Dermis microvascular lymphatic vessel endothelial cell (primary cell): ENCODE measurements at places on chromosomes 2 and 18. TPM values are rescaled to one million over a fixed set of nuclear protein-coding genes. Genes with fewer than 3 reads are reported as not detected.
A peak's percentile ranks its signal among the peaks of the same experiment; 100 is the strongest.

The HDAC4 gene
- 10.4 and 12.3 TPM in 2 replicates for total RNA-seq

- no peak for DNase-seq
These were observed 2.5 kb upstream of the YPEL5 start for GRCh38 chr2:30144260-30144659.

The SH3RF3 gene
- total RNA-seq, result 4.5 and 8.9 TPM in 2 replicates

- no peak for DNase-seq
These were observed 188.6 kb upstream of the CDH19 start for GRCh38 chr18:66792466-66792865.

GRCh38 chr2:62787386-62787785, 81.9 kb downstream of the EHBP1 start:
- peak; percentile 55 for DNase-seq

GRCh38 chr2:124478761-124479160, 453.7 kb downstream of the CNTNAP5 start:
- no peak for DNase-seq

The CABLES1 gene
- total RNA-seq, result 30.3 and 67.0 TPM in 2 replicates

The UGT1A5 gene
- not detected in 2 replicates for total RNA-seq

The UGT1A8 gene
- not detected in 2 replicates for total RNA-seq

DNA sequence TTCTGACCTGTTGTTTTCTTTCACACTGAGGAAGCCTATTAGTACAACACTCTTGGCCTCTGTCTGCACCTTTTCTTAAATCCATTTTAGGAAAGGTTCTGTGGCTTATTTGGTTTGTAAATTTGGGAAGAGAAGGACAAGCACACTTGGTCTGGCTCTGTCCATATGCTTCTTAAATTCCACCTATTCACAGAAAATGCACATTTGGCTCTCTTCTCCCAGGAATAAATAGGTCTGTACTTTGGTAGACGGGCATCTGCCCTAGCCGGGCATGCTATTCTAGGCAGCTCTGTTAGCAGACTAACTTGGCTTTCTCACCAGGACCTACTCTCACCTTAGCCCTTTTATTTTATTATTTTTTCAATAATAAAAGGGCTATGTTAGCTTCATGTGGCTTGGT, 1211.8 kb upstream of the SLC39A10 start:
- DNase-seq, result no peak

The HRH4 gene
- not detected in 2 replicates for total RNA-seq

The G6PC2 gene
- total RNA-seq, result not detected in 2 replicates

DNA sequence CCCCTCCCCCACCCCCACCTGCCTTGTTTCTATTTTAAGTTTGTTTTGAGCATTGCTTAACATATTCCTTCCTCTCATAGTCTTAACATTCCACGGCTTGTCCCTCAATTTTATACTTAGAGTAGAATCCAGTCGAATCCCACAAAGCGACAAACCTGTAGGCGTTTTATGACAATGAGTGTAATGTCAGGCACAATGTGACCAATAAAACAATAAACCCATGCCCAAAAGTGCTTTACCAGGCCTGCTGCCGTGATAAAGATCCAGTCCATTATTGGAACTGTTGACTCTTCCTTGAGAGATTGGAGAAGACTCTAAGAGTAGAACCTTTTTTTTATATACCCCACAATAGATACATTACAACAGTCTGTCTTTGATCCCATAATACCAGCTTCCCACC, 6.2 kb upstream of the MRO start:
- no peak for DNase-seq

The TBR1 gene
- total RNA-seq, result under 0.01 TPM in 2 replicates

- DNase-seq, result no peak
These were observed 308.4 kb upstream of the GCFC2 start for GRCh38 chr2:76019128-76019527.

DNA sequence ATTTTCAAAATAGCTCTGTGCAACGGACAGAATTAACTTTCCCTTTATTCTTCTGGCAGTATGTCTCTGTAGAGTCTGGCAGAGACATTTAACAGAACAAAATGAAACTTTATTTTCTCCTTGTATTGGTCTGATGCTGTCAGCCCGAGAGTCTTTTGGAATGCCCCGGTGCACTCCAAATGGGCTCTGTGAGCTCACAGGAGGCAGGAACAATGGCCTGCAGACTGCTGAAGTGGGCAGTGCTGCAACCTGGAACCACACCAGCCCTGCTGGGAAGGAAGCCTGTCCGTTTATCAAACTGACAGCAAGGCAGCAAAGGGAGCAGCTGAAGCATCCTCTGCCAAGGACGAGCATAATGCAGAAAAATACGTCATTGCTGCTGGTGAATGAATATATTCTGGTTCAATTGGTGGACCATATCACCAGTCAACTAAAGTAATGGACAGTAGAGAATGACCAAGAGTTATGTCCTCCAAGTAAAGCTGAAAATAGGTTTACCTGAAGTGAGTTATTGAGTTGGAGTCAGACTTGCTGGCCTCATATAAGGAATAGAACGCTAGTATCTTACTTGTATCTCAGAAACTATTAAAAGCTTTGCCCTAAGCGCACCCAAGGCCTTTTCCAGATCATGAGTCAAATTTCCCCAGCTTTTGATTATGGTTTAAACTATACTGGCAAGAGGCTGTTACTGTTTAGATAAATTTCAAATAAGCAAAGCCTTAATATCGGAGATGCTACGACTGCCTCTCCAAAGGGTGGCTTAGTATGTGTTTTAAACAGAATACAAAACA, 207.6 kb upstream of the TANK start:
- DNase-seq, result peak; percentile 26

The CCDC68 gene
- 0.26 and 0.51 TPM in 2 replicates for total RNA-seq

- DNase-seq, result no peak
These were observed 3.3 kb downstream of the SMARCAL1 start for GRCh38 chr2:216415541-216415940.

- peak; percentile 3 for DNase-seq
These were observed 6.2 kb downstream of the AGPS start for GRCh38 chr2:177398791-177399190.

The POLR1B gene
- total RNA-seq, result 17.1 and 20.0 TPM in 2 replicates

The CD8B2 gene
- total RNA-seq, result not detected in 2 replicates

The RGPD6 gene
- total RNA-seq, result 19.2 and 27.0 TPM in 2 replicates

- peak; percentile 18 for DNase-seq
These were observed 2156.0 kb upstream of the PIK3C3 start for GRCh38 chr18:39799006-39799405.

GRCh38 chr18:58615140-58616132, 13.5 kb downstream of the ALPK2 start:
- no peak for DNase-seq

The TNFAIP6 gene
- total RNA-seq, result not detected in 2 replicates

The ST6GAL2 gene
- total RNA-seq, result 0.63 and 1.7 TPM in 2 replicates

DNA sequence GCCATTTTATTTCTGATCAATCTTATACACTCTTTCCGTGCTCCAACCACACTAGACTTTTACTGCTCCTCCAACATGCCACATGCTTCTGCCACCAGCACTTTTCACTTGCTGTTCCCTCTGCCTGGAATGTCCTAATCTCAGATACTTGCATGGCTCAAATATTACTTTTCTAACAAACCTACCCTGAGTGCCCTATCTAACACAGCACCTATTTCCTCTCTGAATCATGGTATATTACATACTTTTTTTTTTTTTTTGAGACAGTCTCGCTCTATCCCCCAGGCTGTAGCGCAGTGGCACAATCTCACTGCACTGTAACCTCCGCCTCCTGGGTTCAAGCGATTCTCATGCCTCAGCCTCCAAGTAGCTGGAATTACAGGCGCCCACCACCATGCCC, 166.3 kb upstream of the CAVIN2 start:
- no peak for DNase-seq

The STK39 gene
- total RNA-seq, result 1.5 and 2.8 TPM in 2 replicates

The GEN1 gene
- 4.9 and 5.6 TPM in 2 replicates for total RNA-seq

DNA sequence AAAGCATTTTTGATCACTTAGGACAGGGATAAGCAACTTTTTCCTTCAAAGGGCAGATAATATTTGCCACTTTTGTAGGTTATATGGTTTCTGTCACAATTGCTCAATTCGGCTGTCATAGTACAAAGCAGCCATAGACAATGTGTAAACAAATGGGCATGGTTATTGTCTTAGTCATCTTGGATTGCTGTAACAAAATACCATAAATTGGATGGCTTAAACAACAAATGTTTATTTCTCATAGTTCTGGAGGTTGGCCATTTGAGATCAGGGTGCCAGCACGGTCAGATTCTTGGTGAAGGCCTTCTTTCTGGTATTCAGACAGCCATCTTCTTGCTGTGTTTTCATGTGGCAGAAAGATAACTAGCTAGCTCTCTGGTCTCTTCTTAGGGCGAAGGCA, 91.2 kb downstream of the TAF4B start:
- DNase-seq, result no peak

- no peak for DNase-seq
These were observed 209.0 kb downstream of the L3MBTL4 start for GRCh38 chr18:6205706-6206105.

DNA sequence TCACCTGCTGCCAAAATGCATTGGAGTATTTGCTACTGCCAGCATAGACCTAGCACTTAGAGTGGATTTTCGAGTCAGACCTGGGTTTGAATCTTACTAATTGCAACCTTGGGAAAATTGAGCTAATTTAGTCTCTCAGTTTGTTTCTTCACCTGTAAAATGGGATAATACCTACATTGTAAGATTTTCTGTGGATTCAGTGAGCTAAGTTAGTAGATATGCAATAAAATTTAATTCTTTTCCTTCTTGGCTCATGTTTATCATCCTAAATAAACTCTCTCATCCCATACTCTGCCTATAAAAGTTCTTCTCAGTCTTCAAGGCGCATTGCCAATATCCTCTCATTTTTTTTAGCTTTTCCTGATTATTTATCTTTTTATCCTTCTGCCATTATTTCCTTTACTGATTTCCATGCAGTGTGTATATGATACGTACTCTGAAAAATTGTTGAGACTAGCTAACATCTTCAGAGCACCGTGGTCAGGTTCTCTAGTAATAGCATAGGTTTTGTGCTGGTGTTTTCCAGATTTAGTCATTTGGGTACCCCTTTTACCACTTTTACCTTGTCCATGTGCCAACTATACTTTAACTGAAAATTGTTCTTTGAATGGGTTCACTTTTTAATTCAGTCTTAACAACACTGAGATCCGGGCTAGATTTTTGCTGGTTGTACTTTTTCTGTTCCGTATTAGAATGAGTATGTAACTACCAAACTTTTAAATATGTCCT, 7.3 kb downstream of the CEP192 start:
- no peak for DNase-seq

DNA sequence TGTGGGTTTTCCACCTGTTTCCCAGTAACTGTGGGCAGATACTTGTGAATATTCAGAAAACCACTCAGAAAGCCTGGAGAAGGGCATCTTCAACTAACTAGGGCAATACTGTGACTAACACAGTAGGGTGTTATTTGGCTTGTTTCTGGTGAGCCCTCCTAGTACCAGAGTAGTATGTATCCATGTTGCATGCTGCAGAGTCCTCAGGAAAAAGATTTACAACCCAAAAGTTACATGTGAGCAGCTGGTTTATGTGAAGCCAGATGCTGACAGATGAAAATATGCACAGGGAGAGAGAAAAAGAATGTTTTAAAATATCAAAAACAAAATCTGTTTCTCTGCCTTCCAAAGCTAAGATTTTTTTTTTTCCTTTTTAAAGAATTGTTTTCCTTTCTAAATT, 333.2 kb upstream of the UBE2E3 start:
- DNase-seq, result no peak

The STK36 gene
- 4.7 and 10.5 TPM in 2 replicates for total RNA-seq

- no peak for DNase-seq
These were observed 242.5 kb downstream of the AFF3 start for GRCh38 chr2:99899882-99900281.

The CPO gene
- not detected in 2 replicates for total RNA-seq

The TUBB8B gene
- not detected in 2 replicates for total RNA-seq

DNA sequence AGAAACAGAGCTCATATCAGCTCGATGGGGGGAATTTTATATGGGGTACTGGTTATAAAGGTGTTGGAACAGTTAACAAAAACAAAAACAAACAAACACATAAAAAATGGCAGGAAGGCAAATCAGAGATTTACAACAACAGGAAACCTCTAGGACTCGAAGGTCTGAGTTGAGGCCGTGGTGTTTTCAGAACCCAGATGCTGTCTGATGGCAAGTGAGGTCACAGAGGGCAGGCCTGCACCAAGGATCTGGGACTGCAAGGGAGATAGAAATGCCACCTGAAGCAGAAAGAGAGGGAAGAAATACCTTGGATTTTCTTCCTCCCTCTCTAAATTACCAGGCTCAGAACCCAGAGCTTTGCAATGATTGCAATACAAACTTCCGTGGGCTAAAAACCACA, 429.5 kb downstream of the ZNF521 start:
- DNase-seq, result no peak

DNA sequence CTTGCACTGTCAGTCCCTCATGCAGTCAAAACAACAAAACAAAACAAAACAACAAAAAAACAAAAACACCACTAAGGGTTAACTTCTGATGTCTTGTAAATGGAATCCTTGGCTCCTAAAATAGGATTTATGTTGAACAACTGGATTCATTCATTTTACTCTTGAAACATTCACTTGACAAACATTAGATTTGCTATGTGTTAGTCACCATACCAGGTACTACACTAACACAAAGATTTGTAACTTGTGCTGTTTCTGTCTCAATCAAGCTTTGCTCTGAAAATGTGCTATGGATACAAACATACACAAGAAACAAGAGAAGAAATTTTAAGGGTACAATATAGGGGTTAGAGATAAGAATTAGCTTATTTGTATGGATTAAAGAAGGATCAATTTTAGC, 812.8 kb downstream of the LRP1B start:
- DNase-seq, result no peak

GRCh38 chr2:174282441-174282840, 34.1 kb upstream of the OLA1 start:
- no peak for DNase-seq
